ENCODE measurements at places on chromosomes 4 and X. TPM values are rescaled to one million over a fixed set of nuclear protein-coding genes. Genes with fewer than 3 reads are reported as not detected.

RNF150 gene
- 31.2 TPM for total RNA-seq

- H3K27me3 ChIP-seq: no peaks in the 10 kb centered on the region
- no peaks in the 10 kb centered on the region for H3K36me3 ChIP-seq
- DNase-seq: no peak
- H3K4me3 ChIP-seq: no peak overlapping the region
- H3K27ac ChIP-seq: no peak overlapping the region
These were observed 359.5 kb downstream of the C4orf33 start for GRCh38 chr4:129455482-129455881.

DNA sequence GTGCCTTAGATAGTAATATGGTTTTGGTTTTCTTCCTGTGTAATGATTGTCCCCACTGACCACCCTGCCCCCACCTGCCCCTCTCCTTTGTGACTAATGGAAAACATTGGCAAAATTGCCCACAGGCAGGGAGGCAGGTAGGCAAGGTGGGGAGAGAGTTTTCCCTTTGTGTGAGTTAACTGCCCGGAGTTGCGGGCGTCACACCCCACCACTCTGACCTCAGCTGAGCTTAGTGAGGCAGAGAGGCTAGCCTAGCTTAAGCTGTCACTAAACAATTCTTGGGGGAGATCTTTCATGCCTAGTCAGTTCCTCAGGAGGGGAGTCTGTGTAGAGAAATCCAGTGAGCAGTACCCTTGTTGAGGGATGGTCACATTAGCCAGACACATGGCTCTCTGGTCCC is 245.3 kb downstream of the BCOR start:
- no peak overlapping the region for H3K4me3 ChIP-seq
- H3K4me1 ChIP-seq: no peaks in the 10 kb centered on the region
- no peak for DNase-seq
- no peak overlapping the region for H3K27ac ChIP-seq
- H3K27me3 ChIP-seq: no peaks in the 10 kb centered on the region

DNA sequence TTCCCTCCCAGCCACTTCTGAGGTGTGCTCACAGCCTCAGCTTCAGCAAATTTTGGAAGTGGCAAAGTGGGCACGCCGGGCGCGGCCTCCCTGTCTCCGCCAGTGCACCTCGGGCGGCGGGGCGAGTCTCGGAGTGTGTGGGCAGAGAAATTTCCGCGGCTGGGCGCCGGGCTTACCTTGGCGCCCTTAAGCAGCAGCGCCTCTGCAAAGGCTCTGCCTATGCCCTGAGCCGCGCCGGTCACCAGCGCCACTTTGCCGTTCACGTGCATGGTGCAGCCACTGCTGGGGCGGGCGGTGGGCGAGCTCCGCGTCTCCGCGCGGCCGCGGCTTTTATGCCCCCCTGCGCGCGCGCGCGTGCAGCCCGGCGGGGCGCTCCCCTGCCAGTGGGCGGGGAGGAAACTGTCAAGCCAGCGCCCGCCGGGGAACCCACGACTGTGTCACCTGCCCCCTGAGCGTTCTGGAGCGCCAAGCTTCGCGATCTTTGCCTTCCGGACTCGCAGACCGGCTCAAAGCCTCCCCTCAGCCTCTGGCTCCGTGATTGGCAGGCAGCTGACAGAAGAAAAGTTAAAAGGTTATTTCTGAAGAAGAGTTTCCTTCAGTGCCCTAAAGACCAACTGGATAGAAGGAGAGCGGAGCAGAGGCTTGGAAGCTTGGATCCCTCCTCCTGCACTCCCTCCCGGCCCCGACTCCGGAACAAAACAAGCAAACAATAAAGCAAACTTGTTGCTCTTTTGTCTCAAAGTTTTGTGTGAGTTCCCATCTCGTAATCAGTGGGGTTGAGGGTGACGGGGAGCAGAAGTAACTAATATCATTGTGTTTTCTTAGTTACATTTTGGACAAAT is at the start of gene HPGD:
HPGD (minus strand) TSS at position 306 of the 842 bp plus-strand sequence; CDS start at position 269, 37 bp downstream.
- H3K4me3 ChIP-seq: peak within 1 kb of the TSS; percentile 40
- peaks cover 5% of the 10 kb centered on the region for H3K4me1 ChIP-seq
- no peaks in the 10 kb centered on the region for H3K27me3 ChIP-seq
- no peaks in the 10 kb centered on the region for H3K36me3 ChIP-seq
- peak; percentile 59 for DNase-seq
- no peak within 1 kb of the TSS for H3K27ac ChIP-seq

- peaks cover 16% of the 10 kb centered on the region for H3K27me3 ChIP-seq
- no peak for DNase-seq
- no peaks in the 10 kb centered on the region for H3K36me3 ChIP-seq
- no peak overlapping the region for H3K4me3 ChIP-seq
These were observed 5.3 kb downstream of the TMEM271 start for GRCh38 chr4:570754-571153.

DNA sequence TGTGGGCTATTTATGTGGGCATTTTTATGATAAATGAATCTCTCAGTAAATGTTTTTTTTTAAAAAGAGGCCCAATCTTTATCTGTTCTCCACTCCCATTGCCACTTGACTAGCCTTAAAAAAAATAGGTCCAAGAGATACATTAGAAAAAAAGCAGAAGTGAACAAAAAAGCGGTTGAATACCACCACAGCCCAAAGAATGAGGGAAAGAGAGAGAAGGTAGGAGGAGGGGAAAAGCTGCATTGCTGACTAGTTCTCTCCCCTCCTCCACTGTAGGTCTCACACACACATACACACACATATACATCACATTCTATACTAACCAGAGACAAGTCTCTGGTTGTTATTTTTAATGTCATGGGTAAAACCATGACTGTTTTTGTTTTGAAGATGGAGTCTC is 95.8 kb upstream of the IL13RA1 start:
- H3K4me3 ChIP-seq: no peak overlapping the region
- DNase-seq: no peak
- H3K27me3 ChIP-seq: no peaks in the 10 kb centered on the region
- peaks cover 5% of the 10 kb centered on the region for H3K36me3 ChIP-seq

Data from thyroid gland (tissue), 4 donors.